ENCODE measurements at places on chromosomes 2 and 18. TPM values are rescaled to one million over a fixed set of nuclear protein-coding genes. Genes with fewer than 3 reads are reported as not detected.

GRCh38 chr18:59802031-59802430 is 97.8 kb upstream of the PMAIP1 start:
- DNase-seq = no peak

KIAA1328 gene
- total RNA-seq = 20.4 TPM

DNA sequence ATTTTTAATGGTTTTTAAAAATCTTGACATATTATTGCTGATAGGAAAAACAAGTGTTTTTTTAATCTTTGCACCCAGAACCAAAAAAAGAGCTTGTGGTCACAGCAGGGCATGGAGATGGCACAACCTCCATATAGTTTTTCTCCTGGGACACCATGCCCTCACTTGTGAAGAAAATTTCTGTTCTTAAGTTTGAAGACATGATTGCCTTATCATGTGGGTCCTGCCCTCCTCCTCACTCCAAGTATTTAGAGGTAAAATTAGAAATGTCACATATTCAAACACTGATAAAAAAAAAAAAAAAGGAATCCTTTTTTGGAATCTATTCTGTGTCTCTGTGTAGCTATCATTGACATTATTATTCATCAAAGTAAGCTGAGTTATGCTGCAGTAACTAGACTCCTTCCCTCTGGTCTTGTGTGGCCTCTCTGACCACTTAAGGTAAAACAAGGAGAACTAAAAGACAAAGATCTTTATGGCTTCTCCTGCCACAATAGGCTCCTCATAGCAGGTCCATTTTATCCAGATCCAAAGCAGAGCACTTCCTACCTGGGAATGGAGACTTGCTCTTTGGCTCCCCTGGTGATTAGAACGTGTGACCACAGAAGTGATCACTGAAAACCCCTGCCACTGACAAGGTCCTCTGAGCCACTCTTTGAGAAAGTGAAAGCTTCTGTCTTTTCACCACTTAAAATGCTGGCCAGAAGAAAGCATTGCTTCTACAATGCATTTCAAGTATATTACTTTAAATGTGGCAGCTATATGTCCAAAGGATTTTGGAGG is 19.8 kb downstream of the ADD2 start:
- no peak for DNase-seq

CETN1 gene
- not detected for total RNA-seq

DNA sequence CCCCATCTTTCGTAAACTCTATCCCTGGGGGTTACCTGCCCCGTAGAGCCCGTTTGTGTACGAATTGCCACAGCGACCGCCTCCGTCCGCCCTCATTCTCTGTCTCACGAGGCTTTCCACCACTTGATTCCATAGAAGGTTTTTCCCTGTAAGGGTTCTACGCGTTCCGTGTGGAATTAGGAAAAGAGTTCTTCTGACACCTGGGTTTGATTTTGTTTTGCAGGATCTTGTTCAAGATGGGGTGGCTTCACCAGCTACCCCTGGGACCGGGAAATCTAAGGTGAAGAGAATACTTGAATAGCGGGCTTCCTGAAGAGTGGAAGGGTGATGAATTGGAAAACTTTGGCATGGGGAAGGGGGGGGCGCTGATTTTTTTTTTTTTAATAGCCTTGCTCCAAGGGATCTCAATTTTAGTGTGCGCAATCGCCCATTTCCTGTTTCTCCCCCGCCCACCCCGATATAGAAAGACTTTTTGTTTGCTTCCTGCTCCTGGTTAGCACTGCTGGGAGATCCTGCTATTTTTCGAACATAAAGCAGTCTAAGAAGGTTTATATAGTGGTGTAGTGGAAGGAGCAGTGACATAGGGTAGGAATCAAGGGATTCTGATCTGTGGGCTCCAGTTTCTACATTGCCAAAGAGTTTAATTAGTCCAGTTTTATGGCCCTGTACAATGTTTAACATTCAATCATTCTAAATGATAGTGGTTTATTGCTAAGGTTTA is 564 bp downstream of the GCC2 start:
- DNase-seq = no peak
